ENCODE measurements at places on chromosomes 2 and 18. TPM values are rescaled to one million over a fixed set of nuclear protein-coding genes. Genes with fewer than 3 reads are reported as not detected.

GRCh38 chr2:113173542-113174375 is at the start of gene PSD4:
Gene PSD4 (plus strand): TSS chr2:113173971. CDS start chr2:113182457, 8,486 bp downstream.
- DNase-seq = peak; percentile 68

DNA sequence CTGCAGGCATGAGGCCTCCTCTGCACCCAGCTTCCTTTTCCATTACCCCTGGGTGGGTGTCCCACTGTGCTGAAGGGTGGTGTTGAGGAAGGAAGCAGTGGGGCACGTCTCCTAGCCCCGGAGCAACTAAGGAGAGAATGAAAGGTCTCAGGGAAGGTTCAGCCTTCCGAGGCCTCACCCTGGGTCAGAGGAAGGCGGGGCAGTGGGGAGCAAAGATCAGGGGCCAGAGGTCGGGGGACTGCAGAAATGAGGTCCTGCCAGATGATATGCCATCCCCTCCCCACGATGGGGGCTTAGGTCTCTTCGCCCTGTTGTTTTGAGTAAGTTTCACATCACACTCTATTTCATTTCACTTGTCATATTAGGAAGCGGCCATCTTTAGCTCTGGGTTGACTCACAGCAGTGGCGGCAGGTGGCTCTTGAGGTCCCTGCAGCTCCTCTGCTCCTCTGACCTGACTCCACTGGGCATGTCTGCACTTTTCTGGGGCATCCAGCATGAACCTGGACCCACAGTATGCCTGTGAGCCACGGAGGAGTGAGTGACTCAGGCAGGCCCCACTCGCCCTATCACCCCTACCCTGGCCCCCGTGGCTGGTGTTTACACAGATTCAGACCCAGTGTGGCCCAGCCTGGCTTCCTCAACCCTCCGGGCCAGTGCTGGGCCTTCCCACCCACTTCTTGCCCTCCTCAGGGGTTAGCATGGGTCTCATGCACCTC is 153.7 kb upstream of the SMAD2 start:
- no peak for DNase-seq

DNA sequence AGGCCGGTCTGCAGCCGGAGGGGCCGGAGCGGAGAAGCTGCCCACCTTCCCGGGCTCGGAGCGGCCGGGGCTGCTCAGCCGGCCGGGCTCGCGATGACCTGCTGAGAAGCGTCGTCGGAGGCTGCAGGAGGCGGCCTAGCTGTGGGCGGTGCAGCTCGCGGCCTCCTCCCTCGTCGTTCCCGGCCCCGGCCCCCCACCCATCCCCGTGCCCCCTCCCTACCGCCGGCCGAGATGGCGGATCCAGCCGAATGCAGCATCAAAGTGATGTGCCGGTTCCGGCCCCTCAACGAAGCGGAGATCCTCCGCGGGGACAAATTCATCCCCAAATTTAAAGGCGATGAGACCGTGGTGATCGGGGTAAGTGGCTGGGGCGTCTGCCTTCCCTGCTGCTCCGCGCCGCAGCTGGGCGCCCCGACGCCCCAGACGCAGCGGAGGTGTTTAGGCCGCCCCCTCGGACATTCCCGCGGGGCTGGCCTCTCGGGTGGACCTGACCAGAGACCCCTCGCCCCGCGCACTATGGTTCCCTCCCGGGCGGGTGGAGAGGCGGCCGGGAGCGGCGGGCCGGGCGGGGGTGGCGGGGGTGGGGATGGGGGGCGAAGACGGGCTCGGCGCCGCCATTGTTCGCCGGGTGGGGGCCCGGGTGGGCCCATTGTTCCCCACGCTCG is 492 bp downstream of the KIF5C start:
- DNase-seq = no peak

DNA sequence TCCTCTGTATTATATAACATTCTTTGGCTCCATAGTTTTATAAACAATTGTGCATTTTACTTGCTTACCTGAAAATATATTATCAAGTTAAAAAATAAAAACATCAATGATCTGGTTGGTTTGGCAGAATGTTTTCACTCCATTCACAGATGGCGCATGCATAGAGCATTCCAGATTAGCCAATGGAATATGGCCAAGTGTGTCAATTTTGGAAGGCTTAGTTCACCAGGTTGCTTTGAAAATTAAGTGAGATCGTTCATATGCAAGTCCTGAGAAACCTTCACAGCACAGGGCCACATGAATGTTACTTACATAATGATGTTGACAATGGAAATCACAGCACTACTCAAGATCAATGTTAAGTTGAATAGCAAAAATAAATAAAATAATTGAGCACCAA is 335.7 kb downstream of the GRB14 start:
- no peak for DNase-seq

DNA sequence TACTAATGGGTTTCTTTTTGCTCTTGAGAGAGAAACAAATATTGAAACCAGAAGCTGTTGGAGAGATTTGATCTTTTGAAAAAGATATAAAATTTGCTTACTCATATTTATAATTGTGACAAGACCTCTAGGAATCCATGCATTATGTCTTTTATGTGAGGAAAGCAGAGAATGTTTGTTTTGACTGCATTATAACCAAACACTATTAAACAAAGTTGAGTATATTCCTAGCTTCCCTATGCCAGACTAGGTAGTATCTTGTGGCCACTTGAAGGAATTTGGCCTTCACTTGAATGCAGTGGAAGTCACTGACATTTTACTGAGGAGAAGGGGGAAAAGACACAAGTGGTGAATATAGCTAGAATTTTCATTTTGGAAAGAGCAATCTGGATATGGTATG is 521.8 kb upstream of the ZEB2 start:
- no peak for DNase-seq

GRCh38 chr18:66972681-66973080 is 368.8 kb upstream of the CDH19 start:
- no peak for DNase-seq

GRCh38 chr2:44938287-44939105 is 3.0 kb upstream of the SIX3 start:
- no peak for DNase-seq

DNA sequence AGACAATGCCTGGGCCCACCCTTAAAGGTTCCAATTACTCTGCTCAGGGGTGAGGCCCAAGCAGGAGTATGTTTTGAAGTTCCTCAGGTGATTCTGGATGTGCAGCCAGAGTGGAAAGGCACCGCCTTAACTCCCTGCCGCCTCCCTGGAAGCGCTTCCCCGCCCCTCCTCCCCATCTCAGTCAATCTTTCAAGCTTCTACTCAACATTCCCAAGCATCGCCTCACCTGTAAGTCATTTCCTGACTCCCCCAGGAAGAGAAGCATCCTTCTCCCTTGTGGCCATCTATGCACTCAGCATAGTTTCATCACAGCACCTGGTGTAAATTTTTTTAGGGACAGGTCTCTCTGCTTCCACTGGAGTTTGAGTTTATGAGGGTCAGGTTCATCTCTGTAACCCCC is 67.5 kb downstream of the MYL12B start:
- no peak for DNase-seq

Gene SKA1
- total RNA-seq = 4.4 TPM

Gene PSMA8
- total RNA-seq = not detected

Gene TFPI
- 18.9 TPM for total RNA-seq

Gene CHAC2
- 2.6 TPM for total RNA-seq

Gene SOWAHC
- total RNA-seq = 1.5 TPM

Gene CNGA3
- not detected for total RNA-seq

Gene DAPL1
- total RNA-seq = not detected

Gene GPR75
- 1.0 TPM for total RNA-seq

Data from heart left ventricle (tissue), 16 donors.